ENCODE measurements at places on chromosomes 4 and X.

DNA sequence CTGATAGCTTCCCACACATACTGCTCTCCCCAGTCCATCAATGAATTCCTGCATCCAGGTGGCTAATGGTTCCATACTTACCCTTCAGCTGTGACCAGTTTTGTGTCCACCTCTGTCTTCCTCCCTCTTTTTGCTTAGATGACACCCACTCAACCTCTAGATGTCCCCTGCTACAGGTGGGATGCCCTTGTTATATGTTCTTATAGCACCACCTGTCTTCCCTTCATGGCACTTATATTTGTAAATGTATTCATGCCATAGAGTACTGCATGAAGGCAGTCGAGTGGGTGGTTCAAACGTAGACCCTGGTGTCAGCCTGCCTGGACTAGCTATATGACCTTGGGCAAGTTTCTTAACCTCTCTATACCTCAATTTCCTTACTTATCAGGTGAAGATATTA is 6.5 kb upstream of the USP46 start:
- peak; percentile 15 for DNase-seq

GRCh38 chrX:95291561-95291960 is 1393.1 kb upstream of the DIAPH2 start:
- DNase-seq = no peak

GRCh38 chr4:186699881-186700397 is 23.7 kb downstream of the FAT1 start:
- no peak for DNase-seq

- DNase-seq = no peak
These were observed 6.8 kb downstream of the ZFP42 start for GRCh38 chr4:188002323-188002722.

DNA sequence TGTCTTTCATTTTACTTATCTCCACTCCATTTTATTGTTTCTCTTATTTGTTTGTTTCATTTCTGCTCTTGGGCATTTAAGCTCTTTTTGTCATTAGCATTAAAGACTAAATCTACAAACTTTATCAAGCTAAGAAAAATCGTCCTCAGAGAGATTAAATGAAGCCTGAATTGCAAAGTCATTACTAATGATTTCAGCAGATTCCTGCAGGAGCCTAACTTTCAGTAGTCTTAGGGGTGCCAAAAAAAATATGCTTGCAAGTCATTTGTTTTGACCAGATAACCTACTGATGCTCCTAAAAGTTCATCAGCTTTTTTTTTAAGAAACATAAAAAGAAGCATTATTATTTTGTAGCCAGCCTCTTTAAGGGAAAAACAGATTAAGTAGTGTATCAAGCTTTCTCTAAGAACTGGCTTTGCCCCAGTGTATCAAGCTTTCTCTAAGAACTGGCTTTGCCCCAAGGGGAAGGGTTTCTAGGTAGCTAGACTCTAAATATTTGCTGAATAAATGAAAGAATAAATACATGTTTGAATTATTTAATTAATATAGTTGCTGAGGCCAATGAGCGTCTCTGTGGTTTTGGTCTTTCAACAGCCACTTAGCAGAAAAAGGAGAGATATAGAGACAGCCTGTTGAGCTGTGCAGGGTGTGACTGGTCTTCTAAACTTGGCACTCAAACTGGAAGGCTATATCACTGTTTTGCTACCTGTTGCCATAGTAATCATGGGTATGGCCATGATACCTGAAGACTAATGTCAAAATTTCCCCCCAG is 174.2 kb downstream of the BTC start:
- no peak for DNase-seq
